ENCODE measurements at places on chromosomes 6 and 20.

- DNase-seq = no peak
These were observed 131.3 kb downstream of the GMDS start for GRCh38 chr6:2114100-2114499.

DNA sequence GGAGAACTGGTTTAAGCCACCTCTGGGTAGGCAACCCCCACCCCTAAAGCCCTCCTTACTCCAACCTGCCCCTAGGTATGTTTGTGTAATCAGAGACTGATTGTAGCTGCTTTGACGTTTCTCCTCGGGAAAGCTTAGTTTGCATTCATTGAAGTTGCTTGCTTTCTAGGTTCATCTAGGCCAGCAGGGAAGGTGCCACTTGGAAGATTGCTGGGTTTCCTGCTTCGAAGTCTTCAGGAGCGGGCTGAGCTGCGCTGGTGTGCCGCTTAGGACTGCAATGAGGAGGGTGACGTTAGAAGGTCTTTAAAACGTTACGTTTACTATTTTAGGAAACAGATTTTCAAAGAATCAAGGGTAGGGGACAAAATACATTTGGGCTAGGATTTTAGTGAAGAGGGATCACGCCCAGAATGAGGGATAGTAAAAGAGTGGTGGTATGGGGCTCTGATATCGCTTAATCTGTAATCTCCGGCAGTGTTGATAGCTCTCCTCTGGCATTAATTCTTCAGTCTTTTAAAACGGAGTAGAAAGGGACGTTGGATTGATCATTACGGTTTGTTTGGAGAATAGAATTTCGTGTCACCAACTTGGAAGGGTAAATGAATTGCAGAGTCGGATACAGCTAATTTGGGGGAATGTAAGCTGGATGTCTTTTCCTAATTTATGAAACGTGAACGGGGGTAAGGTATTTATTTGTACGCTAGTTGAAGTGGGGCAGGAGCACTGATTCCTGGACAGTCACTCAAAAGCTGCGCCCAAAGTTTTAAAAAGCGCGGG lies 92.6 kb upstream of the PRDM1 start:
- DNase-seq = no peak

DNA sequence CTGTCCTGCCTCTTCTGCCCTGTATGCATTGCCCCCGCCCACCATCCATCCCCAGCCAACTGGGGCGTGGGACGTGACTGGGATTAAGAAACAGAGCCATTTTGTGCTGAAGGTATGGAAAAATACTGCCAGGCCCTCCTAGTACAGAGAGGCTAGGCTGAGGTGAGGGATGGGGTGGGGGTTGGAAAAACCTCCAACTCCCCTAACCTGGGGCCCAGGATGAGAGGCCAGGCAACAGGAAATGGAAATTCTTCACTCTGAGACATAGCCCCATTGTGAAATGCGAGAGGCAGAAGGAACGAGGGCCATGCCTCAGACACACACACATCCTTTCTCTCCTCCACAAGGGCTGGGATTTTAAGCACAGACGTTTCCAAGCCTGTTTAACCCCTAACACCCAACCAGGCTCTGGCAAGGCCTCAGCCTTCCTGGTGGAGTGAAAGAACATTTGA lies 19.9 kb downstream of the KCNK5 start:
- DNase-seq = no peak

- DNase-seq = no peak
These were observed 594.6 kb downstream of the DOK5 start for GRCh38 chr20:55070001-55070400.

- DNase-seq = no peak
These were observed 72.0 kb upstream of the BACH2 start for GRCh38 chr6:90368601-90369000.

GRCh38 chr6:134533991-134534390 lies 216.1 kb upstream of the SGK1 start:
- DNase-seq = no peak

- DNase-seq = no peak
These were observed 18.7 kb upstream of the SFT2D1 start for GRCh38 chr6:166361077-166361429.

GRCh38 chr6:156336733-156337132 lies 440.4 kb upstream of the ARID1B start:
- no peak for DNase-seq

DNA sequence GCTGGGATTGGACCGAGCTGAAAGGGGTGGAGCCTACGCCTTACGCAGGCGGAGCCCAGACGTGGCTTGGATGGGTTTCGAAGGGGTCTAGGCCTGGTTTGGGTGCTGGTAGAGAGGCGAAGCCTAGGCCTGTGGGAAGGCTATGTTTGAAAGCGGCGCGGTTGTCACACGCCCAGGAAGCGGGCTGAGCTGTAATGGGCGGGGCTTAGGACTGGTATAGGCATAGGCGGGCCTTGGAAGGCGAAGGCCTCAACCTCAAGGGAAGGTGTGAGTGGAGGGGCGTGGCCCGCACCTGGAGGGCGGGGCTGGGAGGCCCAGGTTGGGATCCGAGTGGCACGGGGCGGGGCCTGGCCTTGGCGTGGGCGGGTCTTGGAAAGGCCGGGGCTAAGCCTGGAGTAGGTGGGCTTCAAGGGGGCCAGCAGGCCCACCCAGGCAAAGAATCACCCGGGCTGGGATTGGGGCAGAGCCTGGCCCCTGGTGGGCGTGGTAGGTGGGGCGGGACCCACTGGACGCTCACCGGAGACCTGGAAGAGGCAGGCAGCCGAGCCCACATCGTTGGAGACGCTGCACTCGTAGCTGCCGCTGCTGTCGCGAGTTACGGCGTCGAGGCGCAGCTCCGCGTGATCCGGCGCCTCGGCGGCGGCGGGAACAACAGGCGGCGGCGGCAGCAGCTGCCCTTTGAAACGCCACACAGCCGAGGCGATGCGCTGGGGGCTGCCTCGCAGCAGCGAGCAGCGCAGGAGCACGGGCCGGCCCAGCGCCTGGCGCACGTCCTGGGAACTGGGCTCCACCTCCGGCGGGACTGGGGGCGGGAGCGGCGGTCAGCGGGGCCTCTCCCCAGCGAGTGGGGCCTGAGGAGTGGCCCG lies 49.0 kb downstream of the MDGA1 start:
- DNase-seq = no peak

GRCh38 chr6:44386929-44387345 lies 569 bp upstream of the CDC5L start:
- DNase-seq = no peak

DNA sequence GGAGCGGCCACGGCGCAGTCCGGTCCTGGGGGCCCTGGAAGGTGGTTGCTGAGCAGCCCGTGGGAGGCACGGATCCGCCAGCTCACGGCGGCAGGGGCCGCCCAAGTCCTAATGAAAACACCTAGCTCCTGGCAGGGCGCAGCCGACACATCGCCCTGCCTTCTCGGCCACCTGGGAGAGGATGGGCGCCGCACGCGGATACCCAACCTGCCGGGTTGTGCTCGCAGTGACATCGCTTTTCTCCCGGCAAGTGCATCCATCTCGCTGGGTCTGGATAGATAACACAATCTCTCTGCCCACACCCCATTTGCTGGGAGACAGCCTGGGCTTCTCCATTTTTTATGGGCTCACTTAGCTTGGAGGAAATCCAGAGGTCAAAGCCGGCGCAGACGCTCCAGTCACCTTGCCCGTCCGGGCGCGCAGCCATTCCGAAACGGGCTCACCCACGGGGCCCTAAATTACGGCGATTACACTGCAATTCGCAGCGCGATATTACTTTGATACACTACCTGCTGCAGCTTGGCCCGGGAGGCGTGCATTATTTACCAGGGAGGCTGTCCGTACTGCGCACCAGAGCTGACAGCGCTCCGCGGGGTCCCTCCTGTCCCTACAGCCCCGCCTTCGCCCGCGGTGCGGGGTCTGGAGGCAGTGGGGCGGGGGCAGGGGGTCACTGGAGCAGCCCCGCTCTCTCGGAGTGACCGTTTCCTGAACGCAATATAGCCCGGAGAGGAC lies 36.2 kb upstream of the CCDC167 start:
- DNase-seq = peak; percentile 15
